T1000 (cell line): ENCODE measurements at places on chromosomes 3 and 15.
A peak's percentile ranks its signal among the peaks of the same experiment; 100 is the strongest.

DNA sequence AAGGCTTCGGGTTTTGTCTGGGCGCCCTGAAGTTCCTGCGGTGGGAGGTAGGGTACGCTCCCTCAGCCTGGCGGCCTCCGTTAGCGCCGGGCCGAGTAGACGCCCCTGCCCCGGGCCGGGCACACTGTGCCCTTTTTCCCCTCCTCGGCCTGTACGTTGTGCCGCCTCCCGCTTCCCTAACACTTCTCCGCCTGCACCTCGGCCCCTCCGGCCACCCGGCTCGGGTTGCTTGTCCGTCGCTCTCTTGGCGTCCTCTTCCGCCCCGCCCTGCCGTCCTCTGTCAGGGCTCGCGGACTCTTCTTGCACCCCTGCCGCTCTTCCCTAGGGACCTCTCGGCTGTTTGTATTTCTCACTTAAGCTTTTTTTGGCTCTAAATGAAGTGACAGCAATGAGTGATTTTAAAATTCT, 384 bp downstream of the KNL1 start:
- DNase-seq, result peak; percentile 48

DNA sequence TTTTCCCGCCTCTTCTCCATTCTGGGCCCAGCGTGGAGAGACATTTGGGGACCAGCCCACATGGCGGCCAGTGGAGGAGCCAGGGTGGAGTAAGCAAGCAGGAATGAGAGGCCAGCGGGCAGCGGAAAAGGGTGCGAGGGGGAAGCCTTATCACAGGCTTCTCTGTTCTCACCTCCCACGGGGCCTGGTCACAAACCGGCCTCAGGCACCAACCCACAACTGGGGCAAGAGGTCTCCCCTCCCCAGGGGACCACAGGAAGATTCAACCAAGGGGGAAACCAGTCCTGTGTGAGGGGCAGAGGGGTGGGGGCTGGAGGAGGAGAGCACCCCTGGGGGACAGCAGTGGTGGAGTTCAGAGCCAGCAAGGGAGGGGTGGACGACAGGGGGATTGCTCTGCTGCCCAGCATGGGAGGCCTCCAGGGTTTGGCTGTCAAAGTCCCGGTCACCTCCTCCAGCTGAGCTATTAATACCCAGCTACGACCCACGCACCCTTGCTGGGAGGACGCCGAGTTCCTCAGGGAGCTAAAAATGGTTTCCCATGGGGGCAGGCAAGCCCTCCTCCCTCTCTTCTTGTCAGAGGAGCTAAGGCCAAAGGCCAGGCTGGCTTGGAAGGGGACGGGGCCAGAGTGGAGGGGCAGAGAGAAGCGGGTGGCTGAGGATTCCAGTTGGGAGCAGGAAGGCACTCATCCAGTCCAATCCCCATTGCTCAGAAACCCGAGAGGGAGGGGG, 23.8 kb upstream of the RPL29 start:
- no peak for DNase-seq

- DNase-seq, result no peak
Observed at GRCh38 chr15:51077221-51078153, 17.2 kb downstream of the TNFAIP8L3 start.

DNA sequence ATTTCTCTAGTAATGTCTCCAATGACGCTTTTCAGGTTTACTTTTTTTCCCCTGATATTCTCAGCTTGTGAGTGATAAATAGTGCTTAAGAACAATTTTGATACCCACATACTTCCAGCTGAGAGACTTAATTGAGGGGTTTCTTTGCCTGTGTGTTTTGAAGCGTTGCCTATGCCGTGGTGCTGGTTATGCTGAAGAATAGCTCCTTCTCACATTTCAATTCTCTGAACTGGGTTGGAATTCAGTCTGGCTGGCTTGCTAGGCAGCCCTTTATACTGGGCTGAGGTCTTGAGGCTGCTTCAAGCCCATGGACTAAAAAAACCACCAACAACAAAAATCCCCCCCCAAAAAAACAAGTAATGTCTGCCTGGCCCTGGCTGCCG, 87.4 kb downstream of the CHST2 start:
- DNase-seq, result no peak

- DNase-seq, result no peak
Observed at GRCh38 chr3:6229778-6230410, 631.0 kb upstream of the GRM7 start.

GRCh38 chr15:51185213-51186159, 90.8 kb upstream of the TNFAIP8L3 start:
- DNase-seq, result no peak

- DNase-seq, result no peak
Observed at GRCh38 chr3:73706771-73707170, 82.0 kb upstream of the PDZRN3 start.

DNA sequence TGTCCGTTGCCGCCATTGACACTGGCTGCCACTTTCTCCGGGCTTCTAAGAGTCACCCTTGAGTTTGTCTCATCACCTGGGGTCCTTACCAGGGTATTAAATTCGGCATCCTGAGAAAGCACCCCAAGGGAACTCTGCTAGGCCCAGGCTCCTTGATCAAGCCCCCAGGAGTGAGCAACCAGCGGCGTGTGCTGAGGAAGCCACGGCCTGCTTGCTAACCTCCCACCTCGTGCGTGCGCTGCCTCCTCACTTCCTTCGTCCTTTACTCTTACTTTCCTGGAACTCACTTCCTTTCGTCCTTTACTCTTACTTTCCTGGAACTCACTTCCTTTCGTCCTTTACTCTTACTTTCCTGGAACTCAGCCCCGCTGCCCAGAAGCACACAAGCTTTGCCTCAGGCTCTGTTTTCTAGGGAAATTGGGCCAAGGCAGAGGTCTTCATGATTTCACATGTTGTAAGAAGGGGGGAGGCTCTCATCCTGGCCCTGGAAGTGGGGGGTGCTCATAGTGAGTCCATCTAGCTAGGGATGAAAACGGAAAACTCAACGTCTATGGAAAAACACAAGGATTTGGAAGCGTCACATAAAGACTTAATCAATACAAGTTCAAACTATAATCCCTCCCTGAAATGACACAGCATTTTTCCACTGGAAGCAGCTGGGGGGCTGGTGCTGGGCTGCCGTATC, 36.7 kb upstream of the BDH1 start:
- DNase-seq, result no peak

- no peak for DNase-seq
Observed at GRCh38 chr15:59438625-59439290, 772 bp downstream of the FAM81A start.

DNA sequence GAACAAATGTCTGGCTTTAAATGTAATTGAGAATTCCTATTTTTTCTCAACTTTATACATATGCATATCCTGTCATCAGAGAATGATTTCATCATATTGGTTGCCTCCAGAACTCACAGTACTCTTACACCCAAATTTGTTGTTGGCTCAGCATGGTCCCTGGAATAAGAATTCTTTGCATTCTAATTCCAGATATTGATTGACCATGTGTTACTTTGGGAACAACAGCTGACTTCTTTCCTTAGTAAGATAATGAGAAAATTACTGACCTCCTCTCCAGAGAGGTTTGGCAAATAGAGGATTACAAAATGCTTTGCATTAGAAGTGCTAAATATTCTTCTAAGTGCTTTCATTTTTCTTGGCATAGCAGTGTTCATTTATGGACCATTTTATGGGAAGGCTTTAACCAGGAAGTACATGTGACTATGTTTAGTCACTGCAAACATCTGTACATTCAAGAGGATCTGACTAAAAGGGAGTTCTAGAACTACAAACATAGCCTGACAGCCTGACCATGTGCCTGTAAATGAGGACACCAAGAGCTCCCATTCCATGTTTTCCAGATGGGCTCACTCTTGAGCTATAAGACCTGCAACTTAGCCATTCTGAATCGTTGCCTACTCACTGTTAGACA, 391.6 kb upstream of the DPPA4 start:
- no peak for DNase-seq

- no peak for DNase-seq
Observed at GRCh38 chr15:48674876-48675275, 29.4 kb upstream of the FBN1 start.

GRCh38 chr3:88997260-88997659, 110.2 kb upstream of the EPHA3 start:
- no peak for DNase-seq

GRCh38 chr3:64578797-64579196, 109.0 kb downstream of the ADAMTS9 start:
- DNase-seq, result no peak

- DNase-seq, result no peak
Observed at GRCh38 chr15:29968895-29969561, 113.7 kb upstream of the GOLGA8J start.

GRCh38 chr15:29840054-29840453, 17.8 kb upstream of the TJP1 start:
- DNase-seq, result no peak

GRCh38 chr3:170419557-170420087, 954 bp downstream of the CLDN11 start:
- no peak for DNase-seq

- peak; percentile 39 for DNase-seq
Observed at GRCh38 chr3:107523289-107523538, 452 bp downstream of the BBX start.

DNA sequence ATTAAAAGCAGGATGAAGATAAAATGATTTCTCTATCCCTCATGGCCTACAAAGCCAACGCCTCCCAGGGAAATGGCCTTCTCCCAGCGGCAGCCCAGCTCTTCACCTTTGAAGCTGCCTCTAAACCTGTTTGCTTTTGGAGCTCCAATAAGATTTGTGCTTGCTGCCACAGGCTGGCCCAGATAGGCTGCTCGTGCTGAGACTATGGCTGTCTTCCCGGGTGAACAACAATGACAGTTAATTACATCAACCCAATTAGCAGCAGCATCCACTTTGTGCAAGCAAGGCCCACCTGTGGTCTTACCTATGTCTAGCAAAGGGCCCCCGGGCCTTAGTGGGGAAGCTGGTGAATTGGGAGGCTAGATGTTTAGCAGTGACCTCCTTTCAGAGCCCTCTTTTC, 179.6 kb downstream of the P3H2 start:
- DNase-seq, result no peak

- no peak for DNase-seq
Observed at GRCh38 chr3:12149029-12149428, 9.7 kb downstream of the TIMP4 start.

- DNase-seq, result no peak
Observed at GRCh38 chr15:73955326-73955725, 29.1 kb downstream of the LOXL1 start.

- no peak for DNase-seq
Observed at GRCh38 chr15:94237903-94238302, 6.5 kb downstream of the MCTP2 start.

- DNase-seq, result no peak
Observed at GRCh38 chr3:187264021-187264420, 27.5 kb downstream of the MASP1 start.

- no peak for DNase-seq
Observed at GRCh38 chr3:144843099-144843498, 871.5 kb downstream of the DIPK2A start.

- DNase-seq, result peak; percentile 29
Observed at GRCh38 chr3:126654571-126655383, at the start of gene TXNRD3. TXNRD3 (minus strand) TSS chr3:126655124.
